AML-193 (cell line): ENCODE measurements at places on chromosomes 7 and 10.

GRCh38 chr10:83680470-83680891 is 458.8 kb upstream of the GHITM start:
- no peak for DNase-seq

DNA sequence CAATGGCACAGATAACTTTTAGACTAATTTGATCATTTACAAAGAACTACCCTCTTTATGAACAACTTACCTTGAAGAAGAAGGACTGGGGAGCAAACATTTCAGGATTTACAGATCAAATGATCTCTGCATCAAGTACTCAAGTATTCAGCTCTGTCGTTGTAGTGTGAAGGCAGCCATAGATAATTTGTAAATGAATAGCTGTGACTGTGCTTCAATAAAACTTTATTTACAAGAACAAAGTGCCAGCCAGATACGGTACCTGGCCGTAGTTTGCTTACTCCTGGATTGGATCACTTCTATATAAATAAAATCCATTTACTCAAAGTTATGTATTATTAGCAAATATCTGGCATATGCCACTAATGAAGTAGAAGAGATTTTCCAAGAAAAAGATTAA is 388.2 kb upstream of the SEMA3A start:
- DNase-seq = no peak

DNA sequence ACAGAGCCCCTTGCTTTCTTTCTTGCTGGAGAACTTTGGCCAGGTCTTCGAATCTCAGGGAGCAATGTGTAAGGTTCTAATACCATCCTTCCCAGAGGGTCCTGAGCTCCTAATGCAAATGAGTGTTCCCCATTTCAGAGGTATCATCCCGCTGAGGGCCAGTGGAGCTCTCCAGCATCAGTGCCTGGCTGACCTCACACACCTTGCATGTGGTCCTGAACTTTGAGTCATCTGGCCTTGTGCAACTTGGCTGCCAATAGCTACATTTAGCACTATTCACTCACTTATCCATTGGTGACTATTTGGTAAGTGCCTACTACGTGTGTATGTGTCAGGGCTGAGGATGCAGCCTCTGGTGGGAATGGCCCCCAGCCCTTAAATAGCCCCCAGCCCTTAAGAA is 48.4 kb upstream of the HABP2 start:
- no peak for DNase-seq

- no peak for DNase-seq
Measured at GRCh38 chr10:124286621-124287020, 132.1 kb downstream of the OAT start.

- DNase-seq = no peak
Measured at GRCh38 chr10:59470570-59470969, 108.2 kb upstream of the FAM13C start.

DNA sequence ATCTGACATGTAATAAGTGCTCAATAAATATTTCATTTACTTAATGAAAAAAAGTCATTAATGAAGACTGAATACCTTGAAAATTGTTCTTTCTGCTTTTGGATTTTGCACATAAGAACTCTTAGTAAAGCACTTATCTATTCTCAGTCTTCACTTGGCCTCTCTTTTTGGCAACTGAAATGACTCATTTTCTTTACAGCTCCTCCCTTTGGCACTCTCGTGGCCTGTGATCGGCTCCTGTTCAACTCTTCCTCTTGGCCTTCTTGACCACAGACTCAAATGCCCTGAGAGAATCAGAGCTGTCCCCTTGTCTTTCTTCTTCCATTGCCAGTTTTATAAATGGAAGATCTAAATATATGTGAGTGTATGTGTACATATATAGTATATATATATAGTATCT is 54.2 kb downstream of the FOXP2 start:
- DNase-seq = no peak

DNA sequence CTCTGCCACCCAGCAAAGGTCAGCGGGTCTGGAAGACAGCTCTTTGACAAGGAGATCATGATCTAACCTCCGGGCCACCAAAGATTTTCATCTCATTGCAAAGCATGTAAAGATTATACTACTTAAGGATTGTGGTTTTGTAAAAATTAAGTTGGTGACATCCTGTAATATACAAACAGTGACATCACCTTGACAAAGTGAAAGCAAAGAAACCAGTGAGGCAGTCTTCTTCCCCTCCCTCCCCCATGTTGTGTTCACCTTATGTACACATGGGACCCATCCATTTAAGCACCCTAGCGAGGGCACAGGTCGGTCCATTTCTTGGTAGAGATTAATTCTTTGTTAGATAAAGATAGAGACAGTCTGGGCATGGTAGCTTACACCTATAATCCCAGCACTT is 3.9 kb downstream of the MDH2 start:
- DNase-seq = no peak
